ENCODE measurements at places on chromosomes 4 and X.

DNA sequence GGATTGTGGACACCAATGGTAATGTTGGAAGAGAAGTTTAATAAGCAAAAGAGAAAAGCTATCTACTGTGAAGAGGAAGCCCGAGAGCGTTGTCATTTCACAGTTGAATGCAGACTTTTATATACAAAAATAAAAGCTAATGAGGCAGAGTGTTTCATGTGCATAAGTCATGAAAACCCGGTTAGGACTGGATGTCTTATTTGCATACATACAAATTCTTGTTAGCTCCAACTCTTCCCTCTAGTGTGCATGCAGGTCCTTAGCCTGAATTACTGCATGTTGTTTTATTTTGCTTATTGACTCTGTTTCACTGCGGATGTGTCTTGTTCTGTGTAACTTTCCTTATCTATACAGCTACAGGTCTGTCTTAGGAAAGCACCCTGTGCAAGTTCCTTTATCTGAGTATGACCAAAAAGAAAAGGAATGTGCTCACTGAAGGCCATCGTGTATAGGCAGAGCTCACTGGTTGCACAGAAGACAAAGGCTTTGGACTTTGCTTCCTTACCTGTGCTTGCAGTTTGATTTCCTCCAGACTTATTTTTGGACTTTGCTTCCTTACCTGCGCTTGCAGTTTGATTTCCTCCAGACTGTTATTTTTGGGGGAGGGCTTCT lies 25.1 kb upstream of the UGT2B11 start:
- no peak for DNase-seq

DNA sequence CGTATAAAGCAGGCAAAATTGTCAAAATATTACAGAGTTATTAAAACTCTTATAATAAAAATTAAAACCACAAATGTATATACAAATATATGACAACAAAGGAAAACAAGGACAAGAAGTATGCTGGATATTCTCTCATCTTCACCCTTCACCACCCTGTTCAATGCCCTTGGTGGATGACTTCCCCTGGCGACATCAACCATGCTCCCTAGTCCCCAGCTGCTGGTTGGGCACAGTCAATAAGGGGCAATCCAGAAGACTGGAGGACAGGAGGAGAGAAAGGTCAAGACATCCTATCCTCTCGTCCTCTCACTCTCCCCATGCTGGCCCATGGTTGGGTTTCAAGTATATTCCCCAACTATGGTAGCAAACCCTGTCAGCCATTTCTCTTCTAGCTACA lies 71.2 kb downstream of the CXCL13 start:
- DNase-seq, result no peak

GRCh38 chr4:95304898-95305297 lies 243.9 kb downstream of the UNC5C start:
- no peak for DNase-seq

GRCh38 chr4:156103311-156103710 lies 149.6 kb upstream of the CTSO start:
- DNase-seq, result no peak

GRCh38 chrX:12401252-12401651 lies 263.0 kb downstream of the FRMPD4 start:
- DNase-seq, result no peak

- DNase-seq, result no peak
Measured at GRCh38 chr4:111639876-111640275, 505.4 kb upstream of the FAM241A start.

- no peak for DNase-seq
Measured at GRCh38 chrX:53940180-53940579, 104.1 kb downstream of the PHF8 start.

GRCh38 chrX:105876658-105877057 lies 54.3 kb downstream of the NRK start:
- no peak for DNase-seq

- DNase-seq, result peak; percentile 1
Measured at GRCh38 chr4:129641179-129641578, 545.2 kb downstream of the C4orf33 start.

DNA sequence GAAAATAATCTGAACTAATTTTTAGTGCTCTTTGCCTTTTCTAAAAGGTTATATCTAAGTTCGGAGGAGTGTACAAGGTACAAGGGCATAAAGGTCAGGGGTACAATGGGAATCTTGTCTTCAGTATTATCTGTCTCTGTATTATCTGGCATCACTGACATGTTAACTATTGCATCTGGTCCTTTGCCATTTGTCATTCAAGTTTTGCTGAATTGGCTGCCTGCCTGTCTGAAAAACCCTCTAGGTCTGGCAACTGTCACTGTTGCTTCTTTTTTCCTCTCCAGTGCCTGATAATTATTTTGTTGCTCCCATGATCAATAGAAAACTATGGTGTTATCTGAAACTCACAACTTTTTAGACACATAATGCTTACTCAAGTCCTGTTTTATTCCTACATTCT lies 112.5 kb upstream of the STK26 start:
- no peak for DNase-seq

GRCh38 chr4:12178614-12179610 lies 750.2 kb upstream of the HS3ST1 start:
- DNase-seq, result no peak

DNA sequence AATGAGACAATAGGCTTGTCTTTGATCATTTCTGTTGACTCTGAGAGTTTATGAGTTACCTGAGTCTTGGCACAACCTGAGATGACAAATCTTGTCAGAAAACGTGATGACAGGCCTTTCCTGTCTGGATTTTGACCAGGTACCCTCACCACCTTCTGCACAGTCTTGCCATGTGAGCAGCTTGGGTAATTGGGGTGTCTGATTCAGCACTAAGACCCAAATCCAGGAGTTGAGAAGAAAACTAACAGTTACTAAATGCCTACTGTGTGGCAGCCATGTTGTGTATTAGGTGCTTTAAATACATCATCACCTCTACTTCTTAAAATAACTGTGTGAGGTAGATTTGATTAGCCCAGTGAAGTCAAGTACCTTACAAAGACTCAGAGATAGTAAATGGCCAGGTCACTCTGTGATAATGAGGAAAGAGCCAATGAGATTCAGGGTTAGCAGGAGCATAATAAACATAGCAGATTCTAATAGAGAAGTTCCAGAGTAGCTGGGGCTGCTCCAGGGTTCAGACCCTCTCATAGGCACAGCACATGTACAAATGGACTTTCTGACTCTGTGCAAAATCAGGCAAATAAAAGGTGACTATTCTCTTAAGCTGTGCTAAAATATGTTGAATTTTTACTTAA lies 2.8 kb downstream of the EREG start:
- DNase-seq, result no peak

DNA sequence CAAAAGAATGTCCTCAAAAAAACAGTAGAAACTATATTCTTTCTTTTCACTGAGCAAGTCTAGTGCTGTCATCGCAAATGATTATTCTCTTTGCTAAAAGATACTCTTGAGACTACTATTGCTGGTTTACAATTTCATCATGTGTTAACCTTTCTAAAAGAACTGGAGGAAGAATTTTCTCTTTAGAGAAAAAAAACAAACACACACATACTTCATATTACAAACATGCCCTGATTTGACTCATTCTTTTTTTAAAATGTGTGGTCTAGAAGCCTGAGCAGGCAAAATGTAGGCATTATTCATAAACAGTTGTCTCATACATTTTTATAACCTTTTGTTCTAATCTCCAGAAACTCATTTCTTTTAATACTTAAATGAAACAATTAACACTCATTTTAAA lies 60.6 kb upstream of the FAT4 start:
- no peak for DNase-seq

DNA sequence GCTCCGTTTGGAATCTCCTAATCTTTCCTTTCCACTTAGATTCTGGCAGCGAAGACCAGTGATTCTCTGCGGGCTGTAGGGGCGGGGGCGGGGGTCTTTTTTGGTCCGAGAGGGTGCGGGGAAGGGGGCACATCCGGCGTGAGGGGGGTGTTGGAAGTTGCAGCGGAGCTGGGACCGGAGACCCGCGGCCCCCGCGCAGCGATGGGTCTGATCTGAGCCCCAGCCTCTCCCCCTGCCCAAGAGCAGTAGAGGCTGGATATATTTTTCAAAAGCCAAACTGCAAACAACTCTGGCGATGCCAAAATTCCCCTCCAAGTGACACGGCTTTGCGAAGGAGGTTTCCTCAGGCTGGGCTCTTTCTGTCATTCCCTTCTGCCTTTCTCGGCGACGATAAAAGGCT lies 355 bp downstream of the GRID2 start:
- DNase-seq, result no peak

All from NK-92 treated with Interleukin-12 subunit alpha and Interleukin-12 subunit beta, amount 100 ng/mL, for 24 hours (cell line).